ENCODE measurements at places on chromosomes 3 and 15.

DNA sequence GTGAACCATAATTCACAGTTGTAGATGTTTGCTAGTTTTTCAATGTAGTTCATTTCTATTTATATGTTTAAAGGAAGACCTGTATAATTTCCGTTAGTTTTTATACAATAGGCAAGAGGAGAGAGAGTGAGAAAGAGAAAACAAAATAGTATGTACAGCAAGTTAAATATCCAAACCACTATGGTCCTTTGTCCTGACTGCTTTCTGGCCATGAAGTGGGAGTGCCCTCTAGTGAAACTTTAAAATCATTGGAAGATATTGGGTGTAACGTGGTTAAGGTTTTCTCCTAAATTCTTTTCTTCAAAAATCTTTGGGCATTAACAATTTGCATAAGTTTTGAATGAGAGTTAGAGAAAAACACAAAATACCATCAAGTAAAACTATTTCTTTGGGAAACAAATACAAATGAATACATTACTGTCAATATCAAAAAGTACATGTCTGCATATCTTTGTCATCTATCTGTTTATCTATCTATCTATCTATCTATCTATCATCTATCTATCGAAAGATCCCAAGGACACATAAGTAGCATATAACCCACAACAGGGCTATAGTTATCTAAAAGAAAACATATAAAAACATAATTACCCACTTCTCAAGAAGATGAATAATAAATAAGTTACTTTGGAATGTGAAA is 534.6 kb upstream of the ATP11B start:
- DNase-seq, result peak; percentile 2

DNA sequence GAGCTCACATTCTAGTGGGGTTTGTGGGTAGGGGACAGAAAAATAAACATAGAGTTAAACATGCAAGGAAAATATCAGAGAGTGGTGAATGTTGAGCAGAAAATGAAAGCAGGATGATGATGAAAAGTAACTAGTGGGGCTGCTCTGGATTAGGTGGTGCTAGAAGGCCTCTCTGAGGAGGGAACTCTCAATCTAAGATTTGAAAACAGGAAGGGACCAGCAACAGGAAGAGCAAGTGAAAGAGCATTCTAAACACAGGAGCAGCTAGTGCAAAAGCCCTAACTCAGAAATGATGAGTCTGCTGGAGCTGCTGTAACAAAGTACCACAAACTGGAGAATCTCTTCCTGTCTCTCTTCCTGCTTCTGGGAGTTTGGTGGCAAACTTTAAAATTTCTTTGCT is 468.6 kb upstream of the AGTR1 start:
- no peak for DNase-seq

GRCh38 chr15:39191871-39192291 is 389.0 kb upstream of the THBS1 start:
- no peak for DNase-seq

DNA sequence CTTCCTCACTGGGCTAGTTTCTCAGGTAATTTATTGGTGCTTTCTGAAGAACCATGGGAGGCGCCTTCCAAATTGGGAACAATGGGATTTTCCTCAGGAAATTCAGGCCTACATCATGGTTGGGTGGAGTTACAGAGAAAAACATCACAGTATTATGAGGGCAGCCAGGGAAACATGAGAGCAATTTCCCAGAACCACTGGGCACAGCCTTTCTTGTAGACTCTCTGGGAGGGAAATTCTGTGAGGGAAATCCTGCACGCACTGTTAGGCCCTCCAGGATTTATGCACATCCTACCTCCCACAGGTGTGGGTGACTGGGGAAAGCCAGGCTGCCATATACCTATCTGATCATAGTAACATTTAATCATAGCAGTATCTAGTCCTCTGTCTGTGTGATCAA is 13.2 kb downstream of the POPDC2 start:
- DNase-seq, result no peak

DNA sequence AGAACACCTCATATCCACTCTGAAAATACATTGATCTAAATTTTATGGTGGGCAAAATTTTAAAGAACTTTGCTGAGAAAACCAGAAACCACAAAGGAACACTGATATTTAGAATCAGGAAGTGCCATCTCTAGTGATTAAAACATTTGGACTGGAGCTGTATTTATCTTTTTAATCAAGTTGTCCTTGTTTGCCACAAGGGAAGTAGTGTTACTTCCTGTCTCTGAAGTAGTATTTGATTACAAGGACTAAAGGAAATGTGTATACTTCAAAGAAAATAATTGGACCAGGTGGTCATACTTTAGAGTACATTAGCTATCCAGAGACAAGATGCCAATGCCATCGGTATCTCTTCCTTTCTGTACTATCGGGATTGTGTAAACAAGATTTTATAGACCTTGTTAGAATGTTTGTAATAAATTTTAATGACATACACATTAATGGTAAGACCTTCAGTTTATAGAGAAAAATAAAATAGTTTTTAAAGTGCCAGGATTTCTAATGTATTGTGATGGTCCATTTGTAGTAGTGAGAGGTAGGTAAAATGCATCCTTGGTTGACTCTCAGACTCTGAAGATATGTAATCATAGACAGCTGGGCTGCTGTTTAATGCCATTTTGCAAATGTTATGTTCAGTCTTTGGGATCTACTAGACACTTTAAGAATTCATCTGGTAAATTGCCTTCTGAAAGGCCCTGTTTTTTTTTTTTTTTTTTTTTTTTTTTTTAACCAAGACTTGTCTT is 131.9 kb downstream of the B3GALNT1 start:
- no peak for DNase-seq

DNA sequence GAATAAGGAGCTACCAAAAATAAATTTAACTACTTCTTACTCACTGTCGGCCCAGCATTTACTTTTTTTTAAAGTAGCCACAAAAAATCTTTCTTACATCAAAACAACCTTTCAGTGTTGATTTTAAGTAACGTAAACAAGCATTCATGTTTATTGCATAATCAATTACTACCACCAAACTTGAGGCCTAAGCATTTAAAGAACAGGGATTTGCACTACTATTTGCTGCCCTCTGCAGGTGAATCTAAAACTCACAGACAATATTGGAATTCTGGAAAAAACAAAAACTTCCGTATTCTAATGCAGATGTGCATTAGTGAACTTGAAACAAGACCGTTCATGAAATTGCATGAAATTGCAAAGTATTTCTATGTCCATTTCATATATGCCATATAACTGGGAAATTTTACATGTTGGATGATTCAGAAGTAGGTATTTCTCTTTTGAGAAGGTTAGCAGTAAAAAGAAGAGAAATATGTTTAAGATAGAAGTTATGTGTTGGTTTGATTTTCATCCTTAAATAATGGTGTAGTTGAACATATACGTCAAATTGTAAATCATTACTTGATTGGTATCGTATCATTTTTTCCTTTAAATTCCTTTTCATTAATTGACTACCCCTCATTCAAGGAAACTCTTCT is 55.6 kb downstream of the CGGBP1 start:
- DNase-seq, result no peak

DNA sequence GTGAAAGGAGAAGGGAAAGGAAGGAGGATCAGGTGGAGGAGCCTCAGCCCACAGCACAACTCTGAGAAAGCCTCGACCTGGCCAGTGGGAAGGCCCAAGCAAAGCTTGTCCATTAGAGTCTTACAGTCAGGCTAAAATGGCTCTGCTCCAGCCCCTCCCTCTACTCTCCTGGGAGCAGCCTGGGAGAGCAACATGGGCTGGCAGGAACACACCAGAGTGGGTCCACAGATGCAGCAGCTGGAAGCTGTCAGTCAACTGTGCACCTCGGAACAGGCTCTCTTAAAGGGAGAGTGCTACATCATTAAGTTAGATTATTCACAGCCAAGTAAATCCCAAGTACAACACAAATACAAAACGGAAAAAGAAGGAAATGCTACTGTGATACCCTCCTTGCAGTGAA is 98.0 kb upstream of the LIMD1 start:
- no peak for DNase-seq

DNA sequence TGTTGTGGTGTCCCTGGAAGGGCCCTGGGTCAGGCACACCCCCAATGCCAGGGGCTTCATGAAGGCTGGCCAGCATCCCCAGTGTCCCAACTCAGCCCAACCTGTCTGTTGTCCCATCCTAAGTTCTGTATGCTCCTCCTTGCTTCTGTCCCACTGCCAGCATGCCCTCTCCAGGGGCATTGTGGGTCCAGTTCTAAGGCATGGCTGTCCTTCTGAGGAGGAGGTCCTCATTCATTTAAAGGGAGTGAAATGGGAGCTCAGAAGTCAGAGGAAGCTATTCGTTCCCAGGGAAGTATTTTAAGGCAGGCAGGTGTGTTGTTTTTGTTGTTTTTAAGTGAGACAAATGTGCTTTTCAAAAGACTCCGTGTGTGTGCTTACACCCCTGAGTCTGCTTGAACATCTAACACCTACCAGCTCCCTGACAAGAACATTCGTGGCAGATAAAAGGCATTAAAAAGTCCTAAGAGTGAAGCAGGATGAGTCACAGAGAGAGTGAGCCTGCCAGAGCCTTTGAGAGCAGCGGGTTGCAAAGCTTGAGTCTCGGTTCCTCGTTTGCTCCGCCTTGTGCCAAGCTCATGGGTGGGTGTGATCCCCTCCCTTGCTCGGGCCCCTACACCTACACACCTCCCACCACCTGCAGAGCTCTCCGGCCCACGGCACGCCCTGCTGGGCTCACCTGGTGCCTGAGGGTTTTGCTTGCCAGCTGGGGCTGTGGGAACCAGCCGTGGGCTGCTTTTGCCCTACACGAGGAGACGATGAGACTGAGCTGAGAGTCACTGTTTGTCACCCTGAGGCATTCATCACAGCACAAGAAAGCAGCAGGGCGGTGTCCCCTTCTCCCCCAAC is 183.4 kb upstream of the TOPAZ1 start:
- peak; percentile 61 for DNase-seq

DNA sequence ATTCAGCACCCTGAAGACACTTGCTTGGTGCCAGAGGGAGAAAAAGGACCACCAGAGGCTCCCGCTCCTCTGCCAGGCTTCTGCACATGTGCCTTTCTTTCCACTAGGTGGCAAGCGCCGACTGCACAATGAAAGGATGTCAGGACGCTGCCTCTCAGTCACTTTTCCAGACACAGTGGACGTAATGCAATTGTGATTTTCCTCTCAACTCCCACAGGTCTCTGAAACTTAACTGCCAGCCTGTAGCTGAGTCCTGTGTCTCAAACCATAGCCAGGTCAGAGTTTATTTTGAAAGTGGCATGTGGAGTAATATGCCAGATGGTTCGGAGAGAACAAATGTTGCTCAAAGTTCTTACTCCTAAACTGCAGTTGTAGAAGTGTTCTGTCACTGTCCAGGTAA is 162.9 kb downstream of the ITPR1 start:
- DNase-seq, result peak; percentile 47

- peak; percentile 45 for DNase-seq
Observed at GRCh38 chr15:25543196-25543595, 104.4 kb upstream of the UBE3A start.

DNA sequence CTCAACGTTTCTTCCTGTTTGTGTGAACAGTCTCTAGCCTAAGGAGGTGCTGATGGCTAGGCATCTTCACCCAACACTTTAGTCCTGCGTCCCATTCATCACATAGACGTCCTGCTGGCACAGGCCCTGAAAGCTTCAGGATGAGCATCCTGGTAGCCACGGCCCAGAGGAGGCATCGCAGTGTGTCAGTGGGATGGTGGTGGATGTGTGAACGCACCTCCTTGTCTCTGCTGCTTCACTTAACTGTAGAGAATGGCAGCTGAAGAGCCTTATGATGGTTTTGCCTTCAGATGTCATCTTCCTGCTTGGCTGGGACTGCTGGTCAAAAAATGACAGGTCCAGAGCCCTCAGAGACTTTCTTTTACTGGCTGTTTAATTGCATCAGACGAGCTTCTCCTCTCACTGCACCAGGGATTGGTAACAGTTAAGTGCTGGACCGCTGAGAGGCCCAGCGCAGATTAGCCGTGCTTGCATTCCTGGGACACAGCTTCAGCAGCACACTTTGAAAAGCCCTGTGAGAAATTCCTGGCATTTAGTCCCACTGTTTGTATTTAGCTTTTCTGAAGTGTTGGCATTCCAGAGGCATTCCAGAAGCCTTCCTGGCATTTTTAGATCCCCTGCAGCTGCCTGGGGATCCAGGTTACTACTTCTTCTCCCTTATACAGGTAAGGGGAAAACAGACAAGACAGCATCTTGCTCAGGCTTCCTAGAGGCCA is 132.4 kb upstream of the PLXNA1 start:
- DNase-seq, result peak; percentile 6

DNA sequence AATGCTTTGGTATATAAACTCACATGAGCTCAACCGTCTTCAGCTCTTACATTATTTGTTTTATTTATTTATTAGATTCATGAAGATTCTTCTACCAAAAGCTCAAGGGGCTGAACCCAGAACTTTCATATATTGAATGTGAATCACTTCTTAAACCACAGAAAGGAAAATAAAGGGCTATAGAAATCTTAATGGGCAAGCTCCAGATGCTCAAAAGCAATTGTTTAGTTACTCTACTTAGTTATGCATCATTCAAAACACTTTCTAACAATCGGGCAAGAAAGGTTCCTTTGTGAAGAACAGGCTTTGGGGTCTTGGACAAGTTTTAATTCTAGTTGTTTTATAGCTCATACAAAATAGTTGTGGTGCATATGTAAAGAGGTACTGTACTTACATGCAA is 380.2 kb downstream of the TIGIT start:
- DNase-seq, result no peak

DNA sequence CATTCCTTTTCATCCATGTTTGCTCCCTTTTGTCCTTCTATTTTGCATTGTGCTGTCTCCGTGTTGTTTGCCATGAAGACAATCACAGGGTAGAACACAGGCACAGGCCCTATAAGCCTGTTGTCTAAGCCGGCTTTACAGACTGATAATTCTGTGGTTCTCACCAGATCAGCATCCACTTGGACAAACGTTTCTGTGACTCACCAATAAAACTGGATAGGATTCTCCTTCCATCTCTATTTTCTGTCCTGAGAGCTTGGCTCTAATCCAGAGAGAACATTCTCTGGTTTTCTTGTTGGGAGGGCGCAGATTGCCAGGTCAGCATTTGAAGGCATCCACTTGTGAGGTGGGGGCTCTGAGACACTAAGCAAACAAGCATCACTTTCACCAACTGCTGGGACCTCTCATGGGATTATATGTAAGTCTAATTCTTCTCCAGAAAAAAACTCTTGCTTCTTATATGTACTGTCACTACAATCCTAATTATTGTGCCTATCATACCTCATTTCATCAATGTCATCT is 101.6 kb downstream of the ERC2 start:
- DNase-seq, result no peak

- no peak for DNase-seq
Observed at GRCh38 chr3:49173116-49173791, 1.9 kb downstream of the KLHDC8B start.

DNA sequence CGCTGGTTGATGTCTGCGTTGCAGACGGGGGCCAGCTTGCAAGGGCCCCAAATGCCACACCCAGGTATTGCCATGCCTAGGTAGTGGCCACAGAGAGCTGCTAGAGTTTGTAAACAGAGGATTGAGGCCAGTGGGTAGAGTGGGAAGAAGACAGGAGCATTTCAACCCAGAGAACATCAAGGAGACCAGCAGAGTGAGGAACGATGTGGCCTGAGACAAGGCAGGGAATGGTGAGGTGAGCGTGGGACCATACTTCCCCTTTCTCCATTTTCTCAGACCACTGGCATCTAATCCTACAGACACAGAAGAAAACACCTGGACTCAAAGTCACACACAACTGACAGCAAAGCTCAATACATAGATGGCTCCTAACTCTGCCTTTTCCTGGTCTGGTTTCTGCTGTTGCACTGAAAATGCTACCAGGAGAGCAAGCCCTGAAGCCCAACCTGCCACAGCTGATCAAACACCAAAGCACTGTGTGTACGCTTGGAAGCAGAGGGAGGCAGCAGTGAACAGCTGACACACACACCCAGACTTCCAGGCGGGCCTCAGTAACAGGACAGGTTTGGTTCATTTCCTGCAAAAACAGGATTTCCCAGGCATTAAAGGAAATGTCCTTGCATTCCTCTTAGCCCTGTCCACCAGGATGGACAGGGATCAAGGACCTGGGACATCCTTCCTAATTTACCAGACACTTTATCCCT is 1.6 kb downstream of the FAM174B start:
- no peak for DNase-seq

All from occipital lobe (tissue), 3 donors.